ENCODE measurements at places on chromosomes 5 and 9. TPM values are rescaled to one million over a fixed set of nuclear protein-coding genes. Genes with fewer than 3 reads are reported as not detected.

GABRA6 gene
- total RNA-seq = not detected

ASPN gene
- not detected for total RNA-seq

PMPCA gene
- total RNA-seq = 36.6 TPM

MUSK gene
- not detected for total RNA-seq

MSX2 gene
- total RNA-seq = under 0.01 TPM

PAEP gene
- total RNA-seq = not detected

TMEM215 gene
- not detected for total RNA-seq

EXOSC3 gene
- 81.1 TPM for total RNA-seq

PCDH1 gene
- total RNA-seq = 2.8 TPM

PCDHGB4 gene
- total RNA-seq = 0.31 TPM

GAS1 gene
- total RNA-seq = 0.63 TPM

MYOT gene
- total RNA-seq = not detected

TAF11L10 gene
- not detected for total RNA-seq

OR1J2 gene
- not detected for total RNA-seq

PCDHB16 gene
- total RNA-seq = not detected

CYLC2 gene
- not detected for total RNA-seq

Measured in mononuclear cell (primary cell).